ENCODE measurements at places on chromosomes 13 and 19. TPM values are rescaled to one million over a fixed set of nuclear protein-coding genes. Genes with fewer than 3 reads are reported as not detected.

Gene PROSER1
- total RNA-seq = 17.9 TPM

Gene KLK12
- not detected for total RNA-seq

Gene PODNL1
- total RNA-seq = 0.09 TPM

Gene PCDH17
- 1.6 TPM for total RNA-seq

Measured in dermis blood vessel endothelial cell (primary cell).